ENCODE measurements at places on chromosomes 1 and 21. TPM values are rescaled to one million over a fixed set of nuclear protein-coding genes. Genes with fewer than 3 reads are reported as not detected.
A peak's percentile ranks its signal among the peaks of the same experiment; 100 is the strongest.

Gene HDAC1
- total RNA-seq = 151 TPM

Gene OR2T33
- total RNA-seq = not detected

Gene OR6K3
- total RNA-seq = not detected

Gene TNFSF4
- 0.21 TPM for total RNA-seq

Gene ZNF670
- total RNA-seq = 16.4 TPM

Gene ISG20L2
- total RNA-seq = 55.2 TPM

- no peak for DNase-seq
Observed at GRCh38 chr1:55172272-55172671, 42.9 kb downstream of the USP24 start.

DNA sequence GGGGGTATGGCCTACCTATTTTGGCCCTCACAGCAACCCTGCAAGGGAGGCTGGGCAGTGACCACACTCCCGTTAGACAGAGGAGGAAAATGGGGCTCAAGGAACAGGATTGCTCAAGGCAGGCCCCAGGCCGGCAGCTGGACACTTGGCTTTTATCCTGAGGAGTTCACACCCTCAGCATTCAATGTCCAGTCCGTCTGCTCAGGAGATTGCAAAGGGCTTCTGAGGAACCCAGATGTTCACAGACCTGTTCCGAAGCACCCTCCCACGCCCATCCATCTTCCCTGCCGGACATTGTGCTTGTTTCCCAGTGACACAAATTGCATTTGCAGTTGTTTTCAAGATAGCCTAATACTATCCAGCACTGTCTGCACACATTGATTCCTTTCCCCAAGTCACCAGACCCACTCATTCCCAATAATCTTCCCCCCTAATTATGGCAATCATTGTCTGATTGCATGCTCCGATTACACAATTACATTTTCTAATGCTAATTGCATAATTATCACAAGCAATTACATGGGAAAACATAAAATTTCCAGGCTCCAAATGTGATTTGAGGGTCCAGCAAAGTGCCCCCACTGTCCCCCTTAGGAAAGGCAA, 4.3 kb upstream of the UBL4B start:
- DNase-seq = no peak

DNA sequence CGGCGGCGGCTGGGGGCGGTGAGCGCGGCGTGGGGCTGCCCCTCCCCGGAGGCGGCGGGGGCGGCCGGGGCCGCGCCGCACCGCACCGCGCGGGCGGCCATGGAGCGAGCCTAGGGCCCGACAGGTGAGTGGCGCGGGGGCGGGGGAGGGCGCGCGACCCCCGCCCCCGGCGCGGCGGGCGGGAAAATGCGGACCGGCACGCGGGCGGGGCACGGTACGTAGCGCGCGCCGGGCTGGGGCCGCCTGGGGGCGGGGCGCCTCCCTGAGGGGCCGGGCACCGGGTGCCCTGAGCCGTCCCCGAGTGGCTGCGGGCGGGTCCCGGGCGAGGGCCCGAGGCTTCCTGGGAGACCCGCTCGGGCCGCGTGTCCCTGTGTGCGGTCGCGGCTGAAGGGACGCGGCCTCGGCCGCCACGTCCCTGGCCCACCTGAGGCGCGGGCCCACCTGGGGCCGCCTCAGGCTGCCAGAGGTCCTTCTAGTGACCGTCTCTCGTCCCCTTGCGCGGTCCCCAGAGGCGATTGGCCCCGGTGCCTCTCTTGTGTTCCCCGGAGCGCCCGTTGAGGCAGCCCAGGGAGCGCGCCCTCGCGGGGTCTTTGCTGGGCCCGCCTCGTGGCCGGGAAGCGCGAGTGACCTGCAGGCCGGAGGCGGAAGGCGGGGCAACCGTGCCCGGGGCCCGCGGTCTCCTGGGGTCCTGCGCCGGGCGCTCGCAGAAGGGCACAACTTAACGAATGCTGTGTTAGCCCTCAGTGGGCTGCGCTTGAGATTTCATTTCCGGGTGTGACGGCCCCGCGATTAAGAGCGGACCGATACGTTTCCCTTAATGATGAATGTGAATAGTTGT, 500 bp downstream of the FAM20B start:
- peak; percentile 94 for DNase-seq

GRCh38 chr21:41666641-41667081, 100.2 kb downstream of the RIPK4 start:
- DNase-seq = peak; percentile 31

DNA sequence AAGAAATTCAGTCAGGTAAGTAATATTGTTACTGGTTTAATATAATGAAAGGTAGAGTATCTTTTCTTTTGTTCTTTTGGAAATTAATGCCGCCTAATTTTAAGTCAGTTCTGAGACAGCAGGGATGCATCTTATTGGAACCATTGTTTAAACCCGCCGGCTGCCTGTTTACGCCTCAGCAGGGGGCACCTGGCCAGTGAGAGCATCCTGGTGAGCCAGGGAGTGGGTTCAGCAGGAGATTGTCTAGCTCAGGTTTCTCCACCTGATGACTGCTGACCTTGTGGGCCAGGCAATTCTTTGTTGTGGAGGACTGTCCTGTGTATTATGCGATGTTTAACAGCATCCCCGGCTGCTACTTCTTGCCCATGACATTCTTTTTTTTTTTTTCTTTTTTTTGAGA, 30.2 kb downstream of the CHAF1B start:
- peak; percentile 52 for DNase-seq

GRCh38 chr1:115811140-115811828, 29.6 kb downstream of the NHLH2 start:
- no peak for DNase-seq

DNA sequence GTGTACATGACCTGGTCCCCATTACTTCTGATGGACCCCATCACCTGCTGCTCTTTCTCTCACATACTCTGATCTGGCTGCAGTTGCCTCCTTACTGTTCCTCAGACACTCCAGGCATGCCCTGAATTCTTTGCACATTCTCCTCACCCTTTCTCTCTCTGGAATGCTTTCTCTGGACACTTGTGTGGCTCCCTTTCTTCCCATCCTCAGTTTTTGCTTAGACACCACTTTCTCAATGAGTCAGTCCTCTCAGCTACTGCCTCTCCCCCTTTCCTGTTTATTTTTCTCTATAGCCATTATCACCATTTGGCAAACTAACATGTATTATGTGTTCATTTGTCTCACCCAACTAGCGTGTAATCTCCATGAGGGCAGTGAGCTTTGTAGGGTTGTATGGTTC, 28.1 kb downstream of the PLXNA2 start:
- DNase-seq = no peak

DNA sequence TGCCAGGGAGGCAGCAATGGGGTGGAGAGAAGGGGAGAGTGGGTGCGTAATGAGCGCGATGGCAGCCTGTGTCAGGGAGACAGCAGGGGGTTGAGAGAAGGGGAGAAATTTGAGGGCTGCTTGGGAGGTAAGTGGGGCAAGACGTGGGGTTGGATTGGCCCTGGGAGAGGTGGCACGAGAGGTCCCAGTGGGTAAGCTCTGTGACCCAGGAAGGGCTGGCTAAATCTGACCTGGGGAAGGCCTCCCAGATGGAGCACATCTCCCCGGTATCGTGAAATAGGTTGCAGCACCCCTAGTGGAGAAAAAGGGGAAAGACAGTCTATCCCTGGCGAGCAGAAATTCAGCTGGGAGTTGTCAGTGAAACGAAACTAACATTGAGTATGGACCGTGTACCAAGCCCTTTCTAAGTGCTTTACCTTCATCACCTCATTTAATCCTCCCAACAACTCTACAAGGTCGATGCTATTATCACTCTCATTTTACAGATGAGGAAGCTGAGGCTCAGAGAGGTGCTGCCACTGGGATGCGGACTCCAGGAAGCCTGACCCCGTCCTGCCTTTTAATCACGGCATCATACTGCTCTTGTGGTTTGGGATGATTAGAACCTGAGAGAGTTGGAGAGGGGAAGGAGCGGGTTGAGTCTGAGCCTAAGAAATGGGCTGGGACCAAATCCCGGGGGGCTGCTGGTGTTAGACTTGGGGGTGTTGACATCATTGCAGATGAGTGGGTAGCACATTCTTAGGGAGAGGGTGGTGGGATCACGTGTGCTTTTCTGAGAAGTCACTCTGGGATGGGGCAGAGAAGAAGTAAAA, 56.6 kb upstream of the RPL11 start:
- peak; percentile 88 for DNase-seq

DNA sequence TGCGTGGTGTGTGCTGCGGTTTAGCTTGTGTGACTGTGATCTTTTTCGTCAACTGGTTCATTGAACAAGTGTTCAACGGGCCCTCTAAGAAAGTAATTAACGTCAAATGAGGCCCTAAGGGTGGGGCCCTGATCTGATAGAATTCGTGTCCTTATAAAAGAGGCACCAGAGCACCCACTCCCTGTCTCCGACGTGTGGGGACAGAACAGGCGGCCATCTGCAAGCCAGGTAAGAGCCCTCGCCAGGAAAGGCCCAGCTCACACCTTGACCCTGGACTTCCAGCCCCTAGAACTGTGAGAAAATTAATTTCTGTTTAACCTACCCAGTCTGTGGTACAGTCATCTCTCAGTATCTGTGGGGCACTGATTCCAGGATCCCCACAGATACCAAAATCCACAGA, 20.4 kb upstream of the SAMD11 start:
- DNase-seq = peak; percentile 26

DNA sequence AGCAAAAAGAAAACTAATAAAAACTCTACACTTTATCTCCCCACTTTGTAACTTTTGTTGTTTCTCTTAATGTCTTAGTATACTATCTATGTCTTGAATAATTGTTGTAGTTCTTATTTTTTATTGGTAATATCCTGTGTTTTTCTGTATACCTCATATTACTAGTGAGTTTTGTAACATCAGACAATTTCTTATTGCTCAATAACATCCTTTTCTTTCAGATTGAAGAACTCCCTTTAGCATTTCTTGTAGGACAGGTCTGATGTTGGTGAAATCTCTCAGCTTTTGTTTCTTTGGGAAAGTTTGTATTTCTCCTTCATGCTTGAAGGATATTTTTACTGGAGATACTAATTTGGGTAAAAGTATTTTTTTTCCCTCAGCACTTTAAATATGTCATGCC, 79.8 kb upstream of the LRRC8B start:
- no peak for DNase-seq

DNA sequence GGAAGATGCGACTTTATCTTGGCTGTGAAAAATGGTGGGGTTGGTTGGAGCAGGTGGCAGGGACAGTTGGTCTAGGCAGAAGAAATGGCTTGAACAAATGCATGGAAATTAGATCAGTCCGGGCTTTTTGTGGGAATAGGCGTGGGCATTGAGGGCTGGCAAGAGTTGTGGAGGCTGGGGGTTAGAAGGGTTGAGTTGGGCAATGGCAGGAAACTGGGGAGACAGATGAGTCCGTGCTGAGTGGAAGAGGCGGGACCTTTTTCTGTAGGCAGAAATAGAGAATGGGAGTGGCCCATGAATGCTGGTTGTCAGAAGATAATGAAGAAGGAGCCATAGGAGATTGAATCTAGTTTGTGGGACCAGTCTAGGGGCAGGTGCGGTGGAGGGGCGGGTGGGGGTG, 6.9 kb downstream of the PDPN start:
- no peak for DNase-seq

DNA sequence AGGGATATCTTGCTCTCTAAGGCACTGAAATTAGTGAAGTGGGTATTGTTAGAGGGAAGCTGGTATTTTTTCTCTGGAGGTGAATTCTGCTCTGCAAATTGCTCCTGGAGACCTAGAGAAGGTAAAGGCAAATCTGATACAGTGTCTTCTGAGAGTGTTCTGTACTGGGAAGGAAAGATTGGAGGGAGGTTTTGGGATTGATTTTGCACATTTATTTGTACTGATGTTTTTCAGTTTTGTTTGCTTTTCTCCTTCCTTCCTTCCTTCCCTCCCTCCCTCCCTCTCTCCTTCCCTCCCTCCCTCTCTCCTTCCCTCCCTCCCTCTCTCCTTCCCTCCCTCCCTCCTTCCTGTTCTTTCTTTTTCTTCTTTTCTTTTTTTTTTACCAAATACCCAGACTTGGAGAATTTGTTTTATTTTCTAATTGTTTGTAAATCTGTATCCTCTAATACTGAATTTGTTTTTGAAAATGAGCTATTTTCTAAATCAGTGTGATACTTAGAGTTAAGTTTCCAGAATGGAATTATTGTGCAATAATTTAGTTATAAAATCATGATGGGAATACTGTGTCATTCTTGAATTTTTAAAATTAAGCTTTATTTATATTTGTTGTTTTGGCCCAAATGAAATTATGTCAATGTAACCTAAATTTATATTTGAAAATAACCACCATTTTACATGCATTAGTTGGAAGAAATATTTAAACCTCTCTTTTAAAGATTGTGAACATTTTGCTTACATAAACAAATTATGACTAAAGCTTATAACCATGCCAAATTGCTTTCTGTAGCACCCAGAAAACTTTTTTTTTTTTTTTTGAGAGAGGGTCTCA, 4.9 kb downstream of the CMPK1 start:
- no peak for DNase-seq

- no peak for DNase-seq
Observed at GRCh38 chr1:53088616-53089300, 26.7 kb downstream of the PODN start.

- peak; percentile 34 for DNase-seq
Observed at GRCh38 chr1:52756020-52756419, 29.8 kb downstream of the ZYG11B start.

DNA sequence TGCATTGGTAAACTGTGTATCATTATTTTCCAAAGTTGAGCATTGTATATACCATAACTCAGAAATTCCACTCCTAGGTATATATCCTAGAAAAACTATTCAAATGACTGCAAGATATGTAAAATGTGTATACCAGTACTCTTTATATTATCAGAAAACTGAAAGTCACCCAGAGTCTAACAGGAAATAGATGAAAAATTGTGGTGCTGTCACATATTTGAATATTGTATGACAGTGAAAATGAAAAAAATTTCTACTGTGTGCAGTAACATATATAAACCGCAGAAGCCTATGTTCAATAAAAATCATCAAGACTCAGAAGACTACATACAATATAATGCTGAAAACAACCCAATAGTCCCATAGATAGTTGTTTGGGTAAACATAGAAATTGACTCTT, 74.4 kb upstream of the LYPLAL1 start:
- no peak for DNase-seq

- peak; percentile 56 for DNase-seq
Observed at GRCh38 chr21:44258056-44258725, 3.5 kb downstream of the DNMT3L start.

DNA sequence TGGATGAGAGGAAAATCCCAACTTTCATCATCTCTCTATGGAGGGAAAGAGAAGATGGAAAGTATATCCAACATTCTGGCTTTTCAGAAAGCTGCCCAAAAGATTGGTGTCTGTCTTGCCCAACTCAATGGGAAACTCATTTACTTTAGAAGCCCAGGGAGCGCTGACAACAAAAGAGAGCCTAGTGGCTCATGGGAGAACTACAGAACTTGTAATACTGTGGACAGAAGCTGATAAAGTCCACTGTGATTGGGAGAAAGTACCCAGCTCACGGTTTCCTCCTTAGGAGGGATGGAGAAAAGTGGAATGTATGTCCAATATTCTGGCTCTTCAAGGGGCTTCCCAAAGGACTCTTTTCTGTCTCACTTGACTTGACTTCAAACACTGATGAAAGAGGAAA, 66.0 kb downstream of the RGS21 start:
- DNase-seq = no peak

Data from H7 (cell line).